Non-pigmented ciliary epithelial cell (primary cell): ENCODE measurements at places on chromosomes 6 and 20.

GRCh38 chr6:16380220-16380809, 141.9 kb downstream of the GMPR start:
- no peak for DNase-seq

DNA sequence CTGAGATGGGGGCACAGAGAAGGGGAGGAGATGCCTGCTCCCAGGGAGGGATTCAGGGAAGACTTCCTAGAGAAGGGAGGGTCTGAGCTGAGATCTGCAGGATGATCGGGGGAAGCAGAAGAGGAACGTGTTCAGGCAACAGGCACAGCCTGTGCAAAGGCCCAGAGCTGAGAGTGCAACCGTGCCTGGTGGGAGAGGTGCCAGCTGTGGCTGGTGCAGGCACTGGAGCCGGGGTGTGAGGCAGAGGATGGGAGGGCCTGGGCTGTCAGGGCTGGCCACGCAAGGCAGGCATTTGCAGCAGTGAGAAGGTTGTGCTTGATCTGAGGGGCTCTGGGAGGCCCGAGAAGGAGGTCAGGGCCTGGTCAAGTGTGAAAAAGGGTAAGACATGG, 27.7 kb downstream of the PTGIS start:
- DNase-seq: no peak

GRCh38 chr6:15441215-15441868, 195.5 kb downstream of the JARID2 start:
- DNase-seq: no peak

- no peak for DNase-seq
These were observed at the start of gene GPSM3 for GRCh38 chr6:32192608-32193039. TSS of gene GPSM3 (minus strand) at chr6:32192643. CDS start at chr6:32192513, 130 bp downstream.

- DNase-seq: no peak
These were observed 26.7 kb upstream of the ADA start for GRCh38 chr20:44678242-44678641.

GRCh38 chr6:46521464-46521971, 30.3 kb upstream of the RCAN2 start:
- DNase-seq: peak; percentile 38

DNA sequence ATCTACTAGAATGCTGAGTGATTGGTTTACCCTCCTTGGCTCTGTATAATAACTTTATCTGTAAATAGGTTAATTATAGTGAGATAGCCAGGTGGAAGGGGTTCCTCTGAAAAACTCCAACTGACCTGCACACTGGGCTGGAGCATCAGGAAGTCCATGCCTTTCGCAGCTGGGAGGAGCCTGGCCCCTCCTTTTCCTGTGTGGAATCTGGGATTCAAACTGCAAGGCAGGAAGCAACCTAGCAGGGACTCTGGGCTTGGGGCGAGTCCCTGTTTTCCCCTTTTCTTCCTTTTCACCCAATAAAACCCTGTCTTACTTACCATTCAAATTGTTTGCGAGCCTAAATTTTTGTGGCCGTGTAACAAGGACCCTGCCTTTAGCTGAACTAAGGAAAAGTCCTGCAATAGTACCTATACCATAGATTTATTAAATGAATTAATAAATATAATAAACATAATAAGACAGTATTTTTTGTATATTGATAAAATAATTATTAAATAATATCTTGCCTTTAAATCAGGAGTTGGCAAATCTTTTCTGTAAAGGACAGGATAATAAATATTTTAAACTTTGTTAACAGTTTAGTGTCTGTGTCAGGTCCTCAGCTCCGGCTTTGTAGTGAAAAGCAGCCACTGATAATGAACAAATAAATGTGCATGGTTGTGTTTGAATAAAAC, 406.2 kb upstream of the MMS22L start:
- DNase-seq: no peak

DNA sequence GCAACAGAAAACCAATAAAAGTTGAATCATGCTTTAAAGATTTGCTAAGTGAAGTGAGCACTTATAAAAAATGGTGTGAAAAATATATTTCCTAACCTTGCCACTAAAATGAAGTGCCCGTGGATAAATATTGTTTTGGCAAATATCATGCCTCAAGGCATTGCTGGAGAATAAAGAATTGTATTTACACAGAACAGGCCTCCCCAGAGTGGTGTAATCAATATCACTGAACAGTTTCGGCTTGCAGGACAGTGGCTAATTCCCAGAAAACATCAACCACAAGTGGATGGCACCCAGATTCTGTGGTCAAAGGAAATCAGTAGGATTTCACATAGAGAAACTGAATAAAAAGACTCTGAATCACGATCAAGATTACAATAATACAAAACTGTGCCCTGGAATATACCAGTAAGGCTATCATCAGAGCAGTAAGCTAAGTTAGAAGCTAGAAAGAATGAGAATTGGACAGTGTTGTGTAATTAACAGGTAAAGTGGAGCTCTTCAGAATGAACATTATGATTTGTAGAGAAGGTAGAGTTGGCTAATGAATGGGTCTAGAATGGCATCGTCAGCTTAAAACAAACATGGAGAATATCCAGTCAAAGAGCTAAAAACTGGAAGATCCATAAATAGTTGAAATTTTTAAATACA, 1026.9 kb upstream of the ADGRB3 start:
- DNase-seq: no peak

DNA sequence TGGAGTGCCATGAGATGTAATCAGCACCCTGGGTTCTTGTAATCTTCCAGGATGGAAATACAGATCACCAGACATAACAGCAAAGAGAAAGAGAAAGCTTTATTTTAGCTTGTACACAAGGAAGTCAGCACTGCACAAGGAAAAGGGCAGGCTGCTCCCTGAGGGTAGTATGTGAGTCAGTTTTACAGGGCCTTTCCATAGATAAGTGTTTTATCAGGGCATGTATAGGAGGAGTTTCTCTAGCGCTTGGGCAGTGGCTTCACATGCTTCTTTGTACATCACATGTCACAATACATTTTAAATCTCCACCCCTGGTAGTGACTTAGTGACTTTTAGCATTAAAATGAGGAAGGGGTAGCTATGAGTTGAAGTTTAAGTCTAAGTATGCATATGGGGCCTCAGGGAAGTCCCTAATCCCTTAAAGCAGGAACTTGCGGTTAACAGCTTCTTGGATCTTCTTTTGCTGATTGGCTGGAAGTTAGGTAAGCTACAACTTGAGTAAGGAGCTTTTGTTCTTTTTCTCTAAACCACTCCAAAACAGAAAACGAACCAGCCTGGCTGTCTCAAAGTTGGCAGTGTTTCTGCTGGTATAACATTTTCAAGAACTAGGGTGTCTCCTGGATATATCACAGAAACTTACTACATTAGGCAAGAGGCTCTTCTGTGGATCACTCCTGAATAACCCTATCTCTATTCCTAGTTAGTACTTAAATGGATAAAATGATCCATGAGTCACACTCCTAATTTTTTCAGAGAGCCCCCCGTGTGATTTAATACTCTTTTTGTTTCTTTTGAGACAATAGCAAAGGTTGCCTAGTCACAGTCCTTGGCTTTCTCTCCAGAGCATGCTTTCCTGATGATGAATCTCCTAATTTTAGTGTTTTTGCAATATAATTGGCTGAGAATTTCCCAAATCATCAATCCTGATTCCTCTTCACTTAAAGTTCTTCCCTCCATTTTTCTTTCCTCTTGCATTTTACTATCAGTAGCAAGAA, 60.2 kb downstream of the MRAP2 start:
- DNase-seq: no peak

DNA sequence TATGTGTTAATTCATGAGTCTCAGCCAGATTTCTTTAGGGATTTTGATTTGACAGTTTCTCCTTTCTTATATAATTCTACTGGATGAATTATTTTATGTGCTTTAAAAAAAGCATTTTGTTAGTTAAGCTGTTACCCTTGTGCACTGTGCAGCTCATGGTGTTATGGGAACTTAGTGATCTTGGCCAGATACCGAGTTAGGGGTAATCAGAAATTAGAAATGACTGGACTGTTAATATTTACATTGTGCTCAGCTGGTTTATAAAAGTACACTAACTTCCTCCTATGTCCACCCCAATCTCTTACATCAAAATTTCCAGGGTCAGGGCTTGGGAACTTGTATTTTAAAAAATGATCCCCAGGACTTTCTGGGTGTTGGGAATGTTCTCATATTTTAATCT, 260.0 kb downstream of the ZFAND3 start:
- no peak for DNase-seq

GRCh38 chr6:111984516-111985201, 69.2 kb upstream of the CCN6 start:
- no peak for DNase-seq

DNA sequence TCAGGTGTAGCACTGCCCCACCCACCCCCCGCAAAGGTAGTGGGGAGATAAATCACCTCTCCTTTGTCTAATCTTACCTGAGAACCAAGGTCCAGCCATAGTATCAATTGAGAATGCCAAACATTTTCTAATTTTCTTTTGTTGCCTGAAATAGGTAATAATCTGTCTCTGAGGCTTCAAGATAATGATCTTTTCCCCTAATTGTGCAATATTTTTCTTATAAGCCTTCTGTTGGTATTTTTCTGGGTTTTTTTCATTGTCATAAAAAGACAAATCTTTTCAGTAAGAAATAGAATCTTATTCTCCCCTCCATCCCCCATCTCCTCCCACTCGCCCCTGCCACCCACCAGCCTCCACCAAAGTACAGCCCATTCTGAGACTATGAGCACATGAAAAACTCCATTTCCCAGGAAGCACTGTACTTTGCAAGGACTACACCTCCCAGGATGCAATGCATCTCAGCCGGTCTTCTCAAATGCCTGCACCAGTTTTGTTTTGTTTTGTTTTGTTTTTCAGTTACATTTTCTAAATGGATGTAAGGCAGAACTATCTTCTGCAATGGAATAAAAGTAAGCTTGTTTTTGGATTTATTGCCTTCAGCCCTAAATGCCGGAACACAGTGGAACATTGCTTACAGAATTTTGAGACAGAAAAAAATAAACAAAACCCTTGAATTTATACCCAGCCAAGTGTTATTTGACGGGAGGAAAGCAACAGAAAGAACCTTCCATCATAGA, 268.0 kb downstream of the TFAP2A start:
- no peak for DNase-seq

- no peak for DNase-seq
These were observed 335.6 kb downstream of the PREX1 start for GRCh38 chr20:48492015-48492714.

GRCh38 chr20:4243071-4243470, 227.7 kb upstream of the RNF24 start:
- no peak for DNase-seq

GRCh38 chr6:30450548-30450908, 38.8 kb upstream of the HLA-E start:
- DNase-seq: no peak

DNA sequence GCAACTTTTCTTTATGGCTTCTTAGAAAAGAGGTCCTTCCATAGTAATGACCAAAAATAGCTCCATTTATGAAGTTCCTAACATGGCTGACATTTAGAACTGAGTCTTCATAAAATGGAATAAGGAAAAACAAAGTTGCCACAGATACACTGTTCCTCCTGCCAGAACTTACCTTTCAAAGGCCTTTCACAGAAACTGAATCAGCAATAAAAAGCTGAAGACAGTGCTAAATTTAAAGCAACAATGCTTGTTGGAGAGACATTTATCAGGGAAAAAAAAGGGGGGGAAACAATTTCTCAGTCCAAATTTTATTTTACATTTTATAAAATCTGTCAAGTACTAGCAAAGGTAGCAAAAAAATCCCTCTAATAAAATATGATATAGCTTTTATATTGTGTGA, 17.3 kb downstream of the DEK start:
- no peak for DNase-seq

DNA sequence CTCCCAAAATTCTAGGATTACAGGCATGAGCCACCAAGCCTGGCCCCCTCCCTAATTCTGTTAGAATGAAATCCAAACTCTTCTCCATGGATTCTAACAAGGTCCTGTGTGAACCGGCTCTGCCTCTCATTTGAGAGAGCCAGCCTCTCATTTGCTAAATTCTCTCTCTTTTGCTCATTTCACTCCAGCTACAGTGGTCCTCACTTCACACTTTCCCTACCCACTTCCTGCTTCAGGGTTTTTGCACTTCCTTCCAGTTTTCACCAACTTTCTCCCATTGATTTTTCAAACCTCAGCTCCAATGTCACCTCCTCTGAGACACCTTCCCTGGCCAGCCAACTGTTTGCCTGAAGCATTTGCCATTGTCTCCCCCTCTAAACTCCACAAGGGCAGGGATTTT, 5.1 kb downstream of the COX4I2 start:
- no peak for DNase-seq

- DNase-seq: no peak
These were observed 2.0 kb downstream of the FLOT1 start for GRCh38 chr6:30740540-30740870.

- DNase-seq: no peak
These were observed 287.3 kb downstream of the ZNF217 start for GRCh38 chr20:53306192-53306805.

DNA sequence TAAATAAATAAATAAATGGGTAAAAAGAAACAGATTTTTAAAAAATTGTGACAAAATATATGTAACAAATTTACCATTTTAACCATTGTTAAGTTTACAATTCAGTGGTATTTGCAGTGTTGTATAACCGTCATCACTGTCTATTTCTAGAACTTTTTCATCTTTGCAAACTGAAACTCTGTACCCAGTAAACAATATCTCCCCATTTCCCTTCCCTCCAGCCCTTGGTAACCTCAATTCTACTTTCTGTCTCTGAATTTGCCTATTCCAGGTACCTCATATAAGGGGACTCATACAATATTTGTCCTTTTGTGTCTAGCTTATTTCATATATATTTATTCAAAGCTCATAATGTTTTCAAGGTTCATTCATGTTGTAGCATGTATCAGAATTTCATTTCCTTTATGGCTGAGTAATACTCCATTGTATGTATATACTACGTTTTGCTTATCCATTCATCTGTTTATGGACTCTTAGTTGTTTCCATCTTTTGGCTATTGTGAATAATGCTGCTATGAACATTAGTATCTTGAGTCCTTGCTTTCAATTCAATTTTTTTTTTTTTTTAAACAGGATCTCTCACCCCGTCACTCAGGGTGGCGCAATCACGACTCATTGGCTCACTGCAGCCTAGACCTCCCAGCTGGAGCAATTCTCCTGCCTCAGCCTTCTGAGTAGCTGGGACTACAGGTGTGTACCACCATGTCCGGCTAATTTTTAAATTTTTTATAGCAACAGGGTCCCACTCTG, 8.9 kb downstream of the MANBAL start:
- no peak for DNase-seq

DNA sequence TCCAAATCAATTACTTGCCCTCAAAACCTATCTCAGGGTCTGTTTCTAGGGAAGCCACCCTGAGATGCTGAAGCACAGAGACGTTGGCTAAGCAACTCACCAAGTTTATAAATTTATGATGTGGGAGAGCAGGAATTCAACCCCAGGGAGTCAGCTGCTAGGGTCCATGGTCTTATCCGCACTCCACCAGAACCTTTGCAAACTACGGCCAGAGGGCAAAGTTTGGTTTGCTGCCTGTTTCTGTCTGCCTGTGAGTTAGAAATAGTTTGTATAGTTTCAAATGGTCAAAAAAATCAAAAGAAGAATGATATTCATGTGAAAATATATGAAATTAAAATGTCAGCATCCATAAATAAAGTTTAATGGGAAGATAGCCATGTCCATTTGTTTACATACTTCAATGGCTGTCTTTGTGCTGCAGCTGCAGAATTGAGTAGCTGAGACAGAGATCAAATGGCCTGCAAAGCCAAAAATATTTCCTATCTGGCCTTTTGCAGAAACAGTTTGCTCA, 83.7 kb upstream of the ZFP64 start:
- no peak for DNase-seq
